Stimulated activated memory B cell treated with anti-CD40 and anti-IgM and Interleukin-4, amounts not matched to agents 10 μg/mL and 1 μg/mL and 100 μg/mL, for 72 hours (primary cell): ENCODE measurements at places on chromosomes 3 and 15.

DNA sequence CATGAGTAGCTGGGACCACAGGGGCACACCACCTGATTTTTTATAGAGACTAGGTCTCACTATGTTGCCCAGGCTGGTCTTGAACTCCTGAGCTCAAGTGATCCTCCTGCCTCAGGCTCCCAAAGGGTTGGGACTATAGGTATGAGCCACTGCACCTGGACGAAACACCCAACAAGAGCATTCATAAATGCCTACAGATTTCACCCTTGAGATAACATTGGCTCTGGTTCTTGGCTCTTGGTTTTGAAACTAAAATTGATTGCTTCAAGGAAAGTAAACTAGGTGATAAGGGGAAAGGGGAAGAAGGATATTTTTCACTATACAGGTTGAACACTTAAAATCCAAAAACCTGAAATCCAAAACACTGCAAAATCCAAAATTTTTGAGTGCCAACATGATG lies 10.3 kb downstream of the AP3S2 start:
- no peak for ATAC-seq

- peak; percentile 90 for ATAC-seq
These were observed 33.5 kb upstream of the USP8 start for GRCh38 chr15:50390554-50391264.

GRCh38 chr3:195139091-195139875 lies 131.7 kb downstream of the XXYLT1 start:
- peak; percentile 56 for ATAC-seq

GRCh38 chr3:24562895-24563294 lies 68.2 kb upstream of the THRB start:
- ATAC-seq, result peak; percentile 59

- no peak for ATAC-seq
These were observed 19.8 kb upstream of the FAM107A start for GRCh38 chr3:58596834-58597518.

- peak; percentile 50 for ATAC-seq
These were observed 9.1 kb downstream of the ABHD5 start for GRCh38 chr3:43699864-43700263.

GRCh38 chr3:169891886-169892285 lies 19.5 kb upstream of the SAMD7 start:
- no peak for ATAC-seq

GRCh38 chr3:134029734-134030378 lies at the start of gene SLCO2A1:
SLCO2A1 (minus strand) TSS chr3:134029925; CDS start chr3:134029802, 123 bp downstream.
- ATAC-seq, result peak; percentile 22

- ATAC-seq, result no peak
These were observed 1.4 kb downstream of the ANKRD28 start for GRCh38 chr3:15796331-15796730.
